ENCODE measurements at places on chromosomes 1 and 21.
A peak's percentile ranks its signal among the peaks of the same experiment; 100 is the strongest.

DNA sequence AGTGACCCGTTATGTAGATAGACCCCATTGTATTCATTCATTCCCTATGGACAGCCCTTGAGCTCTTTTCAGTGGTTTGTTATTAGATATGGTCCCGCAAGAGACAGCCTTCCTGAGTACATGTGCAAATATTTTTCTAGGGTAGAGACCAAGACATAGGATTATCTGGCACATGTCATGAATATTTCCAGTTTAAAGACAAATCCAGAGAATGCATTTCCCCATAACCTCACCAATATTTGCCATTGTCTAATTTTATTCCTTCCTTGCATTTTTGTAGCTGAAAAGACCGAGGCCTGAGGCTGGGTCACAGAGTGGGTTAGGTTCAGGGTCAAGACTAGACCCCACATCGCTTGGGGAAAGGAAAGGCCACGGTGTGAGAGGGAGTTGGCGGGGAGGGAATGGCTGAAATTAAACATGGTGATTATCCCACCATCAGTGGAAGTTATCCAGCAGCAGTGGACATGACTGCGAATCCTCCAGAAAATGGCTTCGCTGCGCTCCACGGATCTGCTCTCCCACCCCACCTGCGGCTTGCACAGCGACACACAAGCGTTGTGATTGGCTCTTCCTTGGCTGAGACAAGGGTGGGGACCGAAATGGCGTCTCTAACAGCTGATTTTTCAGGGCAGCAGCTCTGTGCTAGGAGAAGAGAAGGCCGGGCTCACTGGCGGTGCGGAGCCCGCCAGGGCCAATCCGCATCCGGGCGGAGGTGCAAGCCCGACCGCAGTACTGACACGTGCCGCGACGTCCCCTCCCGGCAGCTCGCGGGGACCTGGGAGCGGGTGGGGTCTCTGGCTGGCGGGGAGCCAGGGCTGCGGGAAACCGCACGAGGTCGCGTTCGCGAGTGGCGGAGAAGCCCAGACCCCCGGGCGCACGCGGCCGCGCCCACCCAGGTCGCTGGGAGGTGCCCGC, 16.1 kb upstream of the STMN1 start:
- peak; percentile 19 for DNase-seq

DNA sequence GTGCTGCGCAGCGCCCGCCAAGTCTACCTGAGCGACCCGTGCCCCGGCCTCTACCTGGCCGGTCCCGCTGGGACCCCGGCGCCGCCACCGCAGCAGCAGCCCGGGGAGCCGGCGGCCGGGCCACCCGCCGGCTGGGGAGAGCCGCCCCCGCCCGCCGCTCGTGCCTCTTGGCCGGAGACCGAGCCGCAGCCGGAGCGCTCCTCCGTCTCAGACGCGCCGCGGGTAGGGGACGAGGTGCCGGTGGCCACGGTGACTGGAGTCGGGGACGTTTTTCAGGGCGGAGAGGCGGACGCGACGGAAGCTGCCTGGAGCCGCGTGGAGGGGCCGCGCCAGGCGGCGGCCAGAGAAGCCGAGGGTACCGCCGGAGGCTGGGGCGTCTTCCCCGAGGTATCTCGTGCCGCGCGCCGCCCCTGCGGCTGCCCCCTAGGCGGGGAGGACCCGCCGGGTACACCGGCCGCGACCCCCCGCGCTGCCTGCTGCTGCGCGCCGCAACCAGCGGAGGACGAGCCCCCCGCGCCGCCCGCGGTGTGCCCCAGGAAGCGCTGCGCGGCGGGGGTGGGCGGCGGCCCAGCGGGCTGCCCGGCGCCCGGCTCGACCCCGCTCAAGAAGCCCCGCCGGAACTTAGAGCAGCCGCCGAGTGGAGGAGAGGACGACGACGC, 646 bp downstream of the IER5 start:
- peak; percentile 11 for DNase-seq

DNA sequence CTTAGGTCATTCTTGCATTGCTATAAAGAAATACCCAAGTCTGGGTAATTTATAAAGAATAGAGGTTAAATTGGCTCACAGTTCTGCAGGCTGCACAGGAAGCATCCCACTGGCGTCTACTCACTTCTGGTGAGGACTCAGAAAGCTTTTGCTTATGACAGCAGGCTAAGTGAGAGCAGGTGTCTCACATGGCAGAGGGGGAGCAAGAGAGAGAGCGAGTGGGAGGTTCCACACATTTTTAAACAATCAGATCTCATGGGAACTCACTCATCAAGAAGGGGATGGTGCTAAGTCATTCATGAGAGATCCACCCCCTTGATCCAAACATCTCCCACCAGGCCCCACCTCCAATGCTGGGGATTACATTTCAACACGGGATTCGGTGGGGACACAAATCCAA, 13.6 kb upstream of the RGS4 start:
- DNase-seq = no peak

- no peak for DNase-seq
Measured at GRCh38 chr1:53467391-53467790, 8.2 kb downstream of the DMRTB1 start.

DNA sequence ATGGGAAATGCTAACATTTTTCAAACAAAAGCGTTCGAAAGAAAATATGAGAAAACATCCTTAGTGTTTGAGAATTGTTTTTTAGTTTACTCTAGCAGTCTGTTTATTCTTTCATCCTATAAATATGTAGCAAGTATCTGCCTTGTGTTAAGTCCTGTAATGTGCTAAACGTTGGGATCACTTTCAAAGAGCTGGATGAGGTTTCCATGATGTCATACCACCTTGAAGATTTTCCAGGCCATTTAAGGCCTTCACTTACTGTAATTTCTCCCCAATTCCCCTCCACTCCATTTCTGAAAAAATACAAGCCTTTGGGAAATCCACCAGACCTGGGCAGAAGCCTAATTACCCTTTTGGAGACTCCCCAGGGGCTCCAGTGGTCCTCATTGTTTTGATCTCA, 24.2 kb upstream of the CTBS start:
- DNase-seq = no peak

DNA sequence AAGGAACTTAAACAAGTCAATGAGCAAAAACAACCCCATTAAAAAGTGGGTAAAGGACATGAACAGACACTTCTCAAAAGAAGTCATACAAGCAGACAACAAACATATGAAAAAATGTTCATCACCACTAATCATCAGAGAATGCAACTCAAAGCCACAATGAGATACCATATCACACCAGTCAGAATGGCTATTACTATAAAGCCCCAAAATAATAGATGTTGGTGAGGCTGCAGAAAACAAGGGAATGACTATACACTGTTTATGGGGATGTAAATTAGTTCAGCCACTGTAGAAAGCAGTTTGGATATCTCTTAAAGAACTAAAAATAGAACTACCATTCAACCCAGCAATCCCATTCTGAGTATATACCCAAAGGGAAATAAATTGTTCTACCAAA, 51.2 kb downstream of the MRPL39 start:
- no peak for DNase-seq

- DNase-seq = no peak
Measured at GRCh38 chr1:1969953-1970716, 33.5 kb downstream of the CFAP74 start.

DNA sequence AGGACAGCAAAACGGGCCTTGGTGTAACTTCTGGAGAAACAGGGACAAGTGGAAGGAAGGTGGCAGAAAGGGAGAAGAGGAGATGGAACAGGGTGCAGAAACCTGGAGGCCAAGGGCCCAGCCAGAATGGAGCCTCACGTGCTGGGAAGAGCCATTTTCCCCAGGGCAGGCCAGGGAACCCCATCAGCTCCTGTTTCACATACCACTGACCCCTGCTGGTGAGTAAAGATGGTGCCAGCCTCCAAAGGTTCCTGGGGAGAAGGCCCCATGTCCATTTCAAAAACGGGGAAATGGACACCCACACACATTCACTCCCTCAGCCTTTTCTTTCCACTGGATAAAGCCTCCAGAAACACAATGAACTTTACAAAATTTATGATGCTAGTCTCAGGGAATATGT, 57.6 kb upstream of the JUN start:
- no peak for DNase-seq

- no peak for DNase-seq
Measured at GRCh38 chr1:208044589-208045462, 133.9 kb upstream of the CD34 start.

DNA sequence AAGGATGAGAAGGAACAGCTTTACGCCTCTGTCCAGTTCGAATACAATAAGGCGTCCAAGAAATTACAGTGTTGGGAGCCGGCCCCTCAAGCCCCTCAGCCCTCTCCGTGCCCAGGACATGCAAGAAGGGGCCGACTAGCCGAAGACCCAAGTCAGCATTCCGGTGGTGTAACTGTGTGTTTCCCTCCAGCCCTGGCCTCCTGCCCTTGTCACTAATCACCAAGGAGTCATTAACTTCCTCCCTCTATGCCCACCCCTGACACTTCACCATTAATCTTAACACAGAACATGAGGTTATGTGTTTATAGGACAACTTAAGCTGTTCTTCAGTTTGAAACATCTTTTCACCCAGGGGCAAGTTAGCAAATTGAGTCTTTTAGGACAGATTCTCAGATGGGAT, 16.4 kb upstream of the C4BPB start:
- no peak for DNase-seq

DNA sequence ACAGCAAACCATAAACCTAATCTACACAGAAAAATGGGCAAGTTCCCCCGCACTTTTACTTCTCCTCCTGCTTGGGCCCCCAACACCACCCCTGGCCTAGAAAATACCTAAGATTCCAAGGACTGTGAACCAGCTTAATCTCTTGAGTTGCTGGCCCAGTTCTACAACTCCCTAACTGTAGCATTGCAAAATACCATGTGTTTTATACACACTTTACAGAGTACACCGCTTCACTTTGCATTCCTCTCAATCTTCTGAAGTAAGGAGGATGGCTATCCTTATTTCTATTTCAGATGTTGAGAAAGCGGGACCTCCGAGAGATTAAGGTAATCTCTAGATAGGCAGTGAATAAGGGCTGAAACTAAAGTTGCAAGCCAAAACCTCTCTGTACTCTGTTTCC, 408.3 kb upstream of the NR5A2 start:
- DNase-seq = no peak

DNA sequence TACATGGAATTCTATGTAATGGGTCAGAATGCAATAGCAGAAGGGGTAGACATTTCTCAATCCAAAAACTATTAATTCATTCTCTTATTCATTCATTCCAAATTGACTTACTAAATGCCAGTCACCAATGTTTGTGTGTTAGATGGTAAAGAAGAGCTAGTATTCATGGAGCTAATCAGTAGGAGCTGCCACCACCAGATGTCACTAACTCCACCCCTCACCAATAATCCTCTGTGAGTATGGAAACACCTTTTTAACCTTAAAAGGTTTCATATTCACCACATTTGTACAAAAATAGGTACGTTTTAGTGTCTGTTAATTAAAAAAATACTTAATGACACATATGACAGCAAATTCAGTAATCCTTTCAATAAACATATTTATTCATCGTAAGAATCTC, 131.8 kb upstream of the PKN2 start:
- DNase-seq = no peak

DNA sequence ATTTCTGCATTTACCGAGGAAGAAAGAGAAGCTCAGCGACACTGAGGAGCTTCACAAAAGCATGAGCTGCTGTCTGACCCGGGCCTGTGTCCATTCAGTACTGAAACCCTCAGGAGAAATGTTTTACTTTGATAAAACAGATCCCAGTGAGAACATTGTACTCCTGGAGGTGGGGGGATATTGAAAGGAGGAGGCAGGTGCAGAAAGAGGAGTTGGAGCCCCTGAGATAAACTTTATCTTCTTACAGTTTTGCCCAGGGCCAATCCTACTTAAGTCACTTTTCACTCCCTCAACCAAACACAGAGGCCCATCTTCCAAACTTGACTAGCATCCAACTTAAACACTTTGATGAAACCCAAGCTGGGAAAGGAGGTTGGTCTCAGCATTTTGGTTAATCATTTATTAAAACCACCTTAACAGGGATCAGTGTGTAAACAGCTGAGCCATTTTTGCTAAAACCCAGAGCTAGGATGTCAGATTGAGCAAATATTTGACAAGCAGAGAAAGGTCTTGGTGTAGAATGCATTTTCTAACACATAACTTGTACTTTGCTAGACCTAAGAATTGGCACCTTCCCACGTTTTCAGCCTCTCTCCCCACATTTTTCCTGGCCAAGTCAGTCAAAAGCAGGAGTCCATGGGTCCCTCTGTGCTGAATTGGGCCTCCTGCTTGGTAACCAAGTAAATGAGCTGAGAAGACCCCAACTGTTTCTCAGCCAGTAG, 32.5 kb upstream of the SARS1 start:
- no peak for DNase-seq

GRCh38 chr1:163161841-163162240, 40.9 kb downstream of the RGS5 start:
- DNase-seq = no peak

GRCh38 chr1:155173478-155174323, at the start of gene TRIM46:
Gene TRIM46, plus strand, starts transcription at chr1:155173849. Its CDS starts 118 bp downstream, at chr1:155173967.
- DNase-seq = peak; percentile 53

All from stimulated activated CD4-positive, alpha-beta T cell treated with anti-CD3 and anti-CD28 coated beads, Interleukin-12 subunit alpha, Interleukin-12 subunit beta, amount 100 ng/mL, for 24 hours (primary cell).